ENCODE measurements at places on chromosomes 5 and 9. TPM values are rescaled to one million over a fixed set of nuclear protein-coding genes. Genes with fewer than 3 reads are reported as not detected.

Gene KIF27
- 12.9 TPM for polyA plus RNA-seq

Gene OR1B1
- not detected for polyA plus RNA-seq

Gene GNA14
- polyA plus RNA-seq, result 10.8 TPM

Gene SHISAL2B
- polyA plus RNA-seq, result 11.4 TPM

Gene CCDC183
- 6.2 TPM for polyA plus RNA-seq

Gene RNF130
- polyA plus RNA-seq, result 71.9 TPM

Gene OR1Q1
- polyA plus RNA-seq, result not detected

GRCh38 chr9:21836437-21837161 is 34.2 kb downstream of the MTAP start:
- no peak for DNase-seq

- no peak for DNase-seq
Measured at GRCh38 chr9:100087218-100087617, 11.6 kb downstream of the ERP44 start.

GRCh38 chr9:2356041-2356790 is 265.4 kb upstream of the VLDLR start:
- no peak for DNase-seq

- DNase-seq, result no peak
Measured at GRCh38 chr5:32833663-32834062, 122.5 kb downstream of the NPR3 start.

- no peak for DNase-seq
Measured at GRCh38 chr9:13967011-13967410, 346.9 kb downstream of the NFIB start.

DNA sequence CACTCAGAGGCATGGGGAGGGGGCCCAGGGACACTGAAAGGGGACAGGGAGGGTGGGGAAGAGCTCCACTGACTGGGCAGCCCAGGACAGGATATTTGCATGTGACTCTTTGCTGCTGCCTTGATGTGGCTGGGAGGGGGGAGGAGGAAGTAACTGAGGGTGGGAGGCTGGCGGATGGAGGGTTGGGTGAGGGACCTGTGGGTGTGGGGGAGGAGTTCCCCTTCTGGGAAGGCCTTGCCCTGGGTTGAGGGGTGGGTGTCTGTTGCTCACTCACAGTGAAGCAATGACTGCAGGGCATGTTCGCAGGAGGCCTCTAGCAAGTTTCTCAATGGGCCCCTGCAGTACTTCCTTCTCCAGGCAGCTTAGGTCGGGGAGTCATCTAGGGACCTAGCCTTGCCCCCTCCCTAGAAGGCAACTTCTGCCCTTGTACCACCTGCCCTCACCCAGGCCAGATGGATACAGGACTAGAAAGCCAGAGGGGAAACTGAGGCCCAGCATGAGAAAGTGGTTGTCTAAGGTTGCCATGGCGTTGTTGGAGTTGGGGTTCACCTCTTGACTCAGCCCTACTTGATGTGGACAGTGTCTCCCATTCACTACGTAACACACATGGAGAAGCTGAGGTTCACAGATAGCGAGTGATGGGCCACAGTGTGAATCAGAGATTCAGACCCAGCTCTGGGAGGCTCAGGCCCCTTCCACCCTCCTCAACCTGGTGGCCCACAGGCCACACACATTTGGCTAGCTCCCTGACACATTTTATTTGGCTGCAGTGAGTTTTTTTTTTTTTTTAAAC is 3.0 kb downstream of the GRK6 start:
- no peak for DNase-seq

DNA sequence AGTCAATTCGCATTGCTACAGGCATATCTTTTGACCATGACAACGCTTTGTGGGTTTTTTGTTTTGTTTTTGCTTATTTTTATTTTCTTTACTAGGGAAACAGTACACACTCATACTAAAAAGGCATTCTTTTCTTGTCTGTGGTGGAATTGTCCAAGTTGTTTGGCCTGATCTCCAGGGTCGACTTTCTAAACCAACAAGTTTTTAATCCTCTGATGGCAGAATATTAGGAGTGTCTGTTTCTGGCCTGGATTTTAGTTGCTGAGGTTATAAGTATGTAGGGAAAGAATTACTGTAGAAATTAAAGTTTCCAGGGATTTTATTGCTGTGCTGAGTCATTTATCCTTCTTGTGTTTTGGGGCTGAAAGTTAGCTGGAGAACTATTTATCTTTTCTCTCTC is 218.5 kb downstream of the TAF11L14 start:
- no peak for DNase-seq

GRCh38 chr5:143515829-143516228 is 112.3 kb upstream of the NR3C1 start:
- no peak for DNase-seq

DNA sequence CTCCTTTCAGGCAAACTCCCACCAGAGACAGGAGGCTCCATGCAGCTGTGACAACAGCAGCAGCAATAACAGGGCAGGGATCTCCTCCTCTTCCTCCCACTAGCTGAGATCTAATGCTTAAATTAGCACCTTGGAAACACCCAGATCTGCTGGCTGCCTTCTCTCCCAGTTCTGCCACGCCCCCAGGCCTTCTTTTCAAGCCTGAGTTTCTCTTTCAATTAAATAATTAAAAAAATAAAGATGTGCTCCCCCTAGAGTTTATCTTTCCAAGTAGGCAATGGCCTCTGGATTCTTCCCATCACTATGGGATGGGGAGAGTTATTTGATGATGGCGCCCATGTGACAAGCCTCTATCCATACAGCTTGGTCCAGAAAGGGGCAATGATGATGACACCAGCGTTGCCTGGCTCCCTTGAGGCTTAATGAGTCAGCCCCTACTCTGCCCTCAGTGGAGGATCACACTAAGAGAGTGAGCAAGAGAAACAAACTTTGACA is 3.8 kb downstream of the FAM219A start:
- no peak for DNase-seq

DNA sequence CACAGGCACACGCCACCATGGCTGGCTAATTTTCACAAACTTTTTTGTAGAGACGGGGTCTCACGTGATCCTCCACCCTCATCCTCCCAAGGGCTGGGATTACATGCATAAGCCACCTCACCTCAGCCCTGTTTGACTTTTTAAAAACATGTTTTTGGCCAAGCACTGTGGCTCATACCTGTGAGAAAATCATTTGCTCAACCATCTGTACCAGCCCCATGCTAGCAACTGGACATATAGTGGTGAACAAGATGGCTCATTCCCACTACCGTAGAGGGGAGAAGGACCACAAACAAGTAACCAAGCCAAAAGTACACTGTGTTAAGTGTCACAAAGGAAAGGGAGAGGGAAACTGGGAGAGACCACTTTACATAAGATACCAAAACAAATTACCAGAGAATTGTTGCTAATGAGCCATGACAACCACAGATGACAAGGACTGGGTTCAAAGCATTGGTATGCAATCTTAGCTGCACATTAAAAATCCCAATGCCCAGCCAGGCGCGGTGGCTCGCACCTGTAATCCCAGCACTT is 19.2 kb downstream of the PPP2CA start:
- DNase-seq, result no peak

DNA sequence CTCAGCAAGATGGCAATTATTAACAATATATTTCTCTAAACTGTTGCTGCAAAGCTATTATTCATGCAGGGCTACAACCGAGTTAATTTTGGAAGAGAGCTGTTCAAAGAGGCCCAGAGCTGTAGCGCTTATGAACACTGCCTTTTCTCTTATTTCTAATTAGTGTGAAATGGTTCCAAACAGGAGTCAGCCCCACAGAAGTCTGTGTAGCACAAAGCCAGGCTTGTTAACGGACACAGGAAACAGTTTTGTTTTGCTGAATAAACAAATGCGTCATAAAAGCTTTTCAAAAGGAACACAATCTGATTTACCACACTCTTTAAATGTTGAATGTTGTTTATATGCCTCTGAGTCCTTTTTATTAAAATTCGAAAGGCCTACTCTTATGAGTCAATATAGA is 396.5 kb downstream of the ANXA1 start:
- DNase-seq, result no peak

GRCh38 chr5:176737746-176738636 is 72.4 kb upstream of the UNC5A start:
- no peak for DNase-seq

DNA sequence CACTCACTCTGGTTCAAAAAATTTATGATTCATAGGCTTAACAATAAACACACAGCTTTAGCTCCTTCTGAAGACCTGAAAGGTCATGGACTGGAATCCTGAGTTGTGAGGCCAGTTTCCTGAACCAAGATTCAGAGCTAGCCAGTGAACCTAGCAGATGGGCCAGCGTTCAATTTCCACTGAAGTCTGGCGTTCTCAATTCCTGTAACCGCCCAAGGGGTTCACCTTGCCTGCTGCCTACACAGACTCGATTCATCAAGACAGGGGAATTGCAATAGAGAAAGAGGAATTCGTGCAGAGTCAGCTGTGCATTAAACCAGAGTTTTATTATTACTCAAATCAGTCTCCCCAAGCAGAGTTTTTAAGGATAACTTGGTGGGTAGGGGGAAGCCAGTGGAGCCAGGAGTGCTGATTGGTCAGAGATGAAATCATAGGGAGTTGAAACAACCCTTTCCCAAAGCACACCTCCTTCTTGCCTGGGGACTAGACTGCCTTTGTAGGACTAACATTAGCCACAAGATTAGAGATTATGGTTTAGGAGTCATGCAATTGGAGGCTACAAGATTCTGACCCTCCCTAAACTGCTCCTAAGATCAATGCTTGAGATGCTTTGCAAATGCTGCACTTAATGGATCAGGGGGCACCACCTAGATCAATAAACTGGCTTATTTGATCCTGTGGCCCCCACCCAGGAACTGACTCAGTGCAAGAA is 117.5 kb upstream of the SHB start:
- no peak for DNase-seq

DNA sequence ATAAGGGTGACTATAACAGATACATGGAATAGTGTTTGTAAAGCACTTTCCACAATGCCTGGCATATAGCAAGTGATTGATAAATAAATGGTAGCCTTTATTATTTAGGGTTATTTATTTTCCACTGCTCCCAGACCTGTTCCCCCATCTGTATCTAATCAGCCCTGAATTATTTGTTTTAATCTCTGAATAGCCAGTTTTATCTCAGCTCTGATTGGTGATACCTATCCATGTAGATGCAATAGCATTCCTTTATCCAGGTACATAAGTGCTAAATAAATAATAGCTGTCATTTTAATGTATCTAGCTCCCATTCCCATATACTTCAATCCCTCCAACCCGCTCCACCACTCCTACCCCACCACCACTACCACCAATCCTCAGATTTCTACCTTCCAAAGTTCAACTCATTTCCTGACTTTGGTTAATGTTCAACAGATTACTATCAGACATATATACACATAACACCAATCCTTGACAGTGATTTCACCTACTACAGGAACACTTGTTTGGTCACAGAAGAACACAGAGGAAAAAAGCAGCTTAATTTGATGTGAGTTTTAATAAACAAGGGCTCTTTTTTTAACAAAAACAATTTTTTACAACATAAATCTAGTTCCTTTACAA is 14.0 kb downstream of the PRKAA1 start:
- no peak for DNase-seq
